WTC11 (cell line): ENCODE measurements at places on chromosomes 7 and 10. TPM values are rescaled to one million over a fixed set of nuclear protein-coding genes. Genes with fewer than 3 reads are reported as not detected.

The MMD2 gene
- 0.09 TPM in 1 of 3 replicates, not detected in the others for total RNA-seq

The SAP25 gene
- 9.3 to 11.7 TPM (median 9.7 TPM) in 3 replicates for total RNA-seq

The CUZD1 gene
- total RNA-seq: 3.5 to 4.4 TPM (median 3.8 TPM) in 3 replicates

The LLCFC1 gene
- total RNA-seq: not detected in 3 replicates

The ASZ1 gene
- not detected in 3 replicates for total RNA-seq

The SHH gene
- total RNA-seq: 0.05 to 0.37 TPM (median 0.26 TPM) in 3 replicates

The IL2RA gene
- total RNA-seq: 0.31 to 0.41 TPM (median 0.32 TPM) in 3 replicates
